ENCODE measurements at places on chromosomes 5 and 9.

DNA sequence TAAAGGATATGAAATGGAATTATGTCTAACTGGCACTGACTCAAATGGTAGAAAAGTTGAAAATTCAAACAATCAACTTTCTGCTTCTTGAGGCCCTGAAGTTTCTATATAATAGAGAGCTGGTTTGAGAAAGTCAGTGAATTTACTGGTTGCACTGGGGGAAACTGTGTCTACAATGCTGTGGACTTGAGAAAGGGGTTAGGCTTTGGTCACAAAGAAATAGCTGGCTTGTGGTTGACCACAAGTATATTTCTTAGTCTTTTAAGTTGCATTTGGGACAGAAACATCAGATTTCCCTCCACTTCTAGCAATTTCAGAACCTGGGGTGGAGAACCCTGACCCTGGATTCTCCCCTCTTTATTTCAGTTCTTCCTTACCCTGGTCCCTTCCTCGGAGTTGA is 192.6 kb upstream of the ACTBL2 start:
- DNase-seq: no peak

DNA sequence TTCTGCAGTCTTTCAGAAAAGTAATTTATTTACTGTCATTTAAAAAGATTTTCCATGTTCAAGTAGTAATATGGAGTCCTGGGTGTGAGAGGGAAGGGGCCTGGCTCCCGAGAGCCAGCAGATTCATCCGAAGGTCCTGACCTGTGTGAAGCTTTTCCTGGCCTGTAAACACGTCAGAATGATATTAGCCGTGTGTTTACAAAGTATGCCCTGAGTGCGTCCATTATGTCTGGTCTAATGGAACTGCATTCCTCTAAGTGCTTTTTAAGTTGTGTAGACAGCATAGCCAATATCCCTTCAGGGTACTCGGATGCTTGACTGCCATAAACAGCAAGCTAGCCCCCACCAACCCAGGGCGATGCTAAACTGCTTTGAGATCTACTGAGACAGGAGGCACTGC is 495.2 kb downstream of the AGTPBP1 start:
- DNase-seq: no peak

DNA sequence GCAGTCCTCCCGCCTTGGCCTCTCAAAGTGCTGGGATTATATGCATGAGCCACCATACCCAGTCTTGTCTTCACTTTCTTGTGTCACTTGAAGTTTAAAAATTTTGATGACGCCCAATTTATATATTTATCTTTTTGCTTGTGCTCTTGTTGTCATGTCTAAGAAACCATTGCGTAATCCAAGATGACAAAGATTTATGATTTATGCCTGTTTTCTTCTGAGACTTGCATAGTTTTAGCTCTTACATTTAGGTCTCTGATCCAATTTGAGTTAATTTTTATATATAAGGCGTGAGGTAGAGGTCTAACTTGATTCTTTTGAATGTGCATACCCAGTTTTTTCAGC is 18.6 kb downstream of the ANKHD1 start:
- no peak for DNase-seq

DNA sequence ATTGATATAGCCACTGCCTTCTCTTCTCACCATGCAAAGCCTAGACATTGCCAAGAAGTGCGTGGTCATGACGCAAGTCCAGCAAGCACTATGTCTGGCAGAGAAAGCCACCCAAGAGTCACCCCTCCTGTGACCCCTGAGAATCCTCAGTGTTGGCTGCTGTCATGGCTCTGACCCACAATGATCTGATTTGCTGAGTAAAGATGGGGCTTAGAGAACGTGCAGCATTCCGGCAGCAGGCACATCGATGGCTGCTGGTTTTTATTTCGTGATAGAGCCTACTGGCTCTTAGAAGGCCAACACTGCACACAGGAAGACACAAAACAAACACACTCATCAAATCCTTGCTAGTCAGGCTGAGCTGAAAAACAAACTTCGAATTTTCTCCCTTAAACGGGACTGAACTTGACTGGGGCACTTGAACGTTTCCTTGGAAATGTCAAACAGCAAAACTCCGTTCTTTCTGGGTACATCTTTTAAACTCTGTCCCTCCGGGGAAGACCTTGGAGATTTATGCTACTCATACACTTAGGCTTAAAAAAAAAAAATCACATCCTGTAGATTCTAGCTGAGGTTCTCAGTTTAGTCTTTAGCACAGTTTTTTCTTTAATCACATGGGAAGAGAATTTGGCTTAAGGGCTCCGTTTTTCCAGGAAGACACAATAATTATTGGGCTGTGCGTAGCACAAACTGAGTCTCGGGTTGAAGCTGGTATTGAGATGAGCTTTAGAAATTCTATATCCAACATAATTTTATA is 88.2 kb upstream of the BASP1 start:
- DNase-seq: no peak

- no peak for DNase-seq
Measured at GRCh38 chr9:95096807-95097206, 220.7 kb downstream of the FANCC start.

DNA sequence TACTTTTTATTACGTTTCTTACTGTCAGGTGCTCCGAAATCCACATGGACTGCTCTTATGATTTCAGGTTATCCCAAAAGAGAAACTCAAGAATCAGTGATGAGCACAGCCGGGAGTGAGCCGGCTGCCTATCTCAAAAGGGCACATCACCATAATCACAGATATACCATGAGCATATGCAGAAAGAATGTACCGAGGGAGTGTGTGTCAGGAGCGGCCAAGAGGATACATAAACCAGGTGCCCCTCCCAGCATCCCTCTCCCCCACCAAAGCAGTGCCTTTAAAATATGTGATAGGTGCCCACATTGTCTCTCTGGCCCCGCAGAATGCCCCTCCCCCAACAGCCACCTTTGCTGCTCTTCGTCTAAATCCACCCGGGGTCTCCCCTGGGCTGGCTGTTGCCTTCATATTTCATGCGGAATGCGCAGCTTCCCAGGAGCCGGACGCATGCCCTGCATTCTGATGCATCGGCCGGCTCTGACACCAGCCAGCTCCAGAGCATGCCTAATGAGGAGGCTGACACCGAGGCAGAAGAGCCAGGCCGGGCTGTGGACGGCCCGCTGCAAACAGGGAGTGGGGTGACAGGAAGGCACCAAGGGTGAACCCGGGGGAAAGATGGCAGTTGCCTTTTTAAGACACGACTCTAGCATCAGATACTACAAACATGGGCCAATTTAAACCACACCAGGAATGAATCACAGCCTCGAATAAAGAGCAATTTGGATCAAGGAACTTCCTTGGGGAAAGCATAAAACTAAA is 652.3 kb downstream of the BNC2 start:
- DNase-seq: no peak

DNA sequence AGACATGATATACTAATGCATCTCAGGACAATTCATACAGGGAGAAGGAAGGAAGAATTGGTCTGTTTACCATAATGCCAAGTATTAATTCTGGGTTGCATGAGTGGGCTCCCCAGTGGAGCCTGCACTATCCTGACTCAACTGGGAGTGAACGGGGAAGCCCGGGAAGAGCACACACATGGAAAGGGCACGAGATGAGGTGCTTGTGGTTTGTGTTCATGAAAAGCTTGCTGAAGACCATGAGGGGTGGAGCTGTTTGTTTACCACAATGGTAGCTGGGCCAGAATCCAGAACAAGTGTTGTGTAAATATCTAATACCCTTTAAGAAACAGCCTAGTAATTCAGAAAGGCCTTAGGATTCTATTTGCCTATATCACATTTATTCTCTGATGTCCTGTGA is 44.6 kb downstream of the POC5 start:
- DNase-seq: no peak

GRCh38 chr9:116312221-116312620 is 158.6 kb downstream of the PAPPA start:
- DNase-seq: no peak

GRCh38 chr5:96641368-96642280 is 20.6 kb upstream of the CAST start:
- no peak for DNase-seq

DNA sequence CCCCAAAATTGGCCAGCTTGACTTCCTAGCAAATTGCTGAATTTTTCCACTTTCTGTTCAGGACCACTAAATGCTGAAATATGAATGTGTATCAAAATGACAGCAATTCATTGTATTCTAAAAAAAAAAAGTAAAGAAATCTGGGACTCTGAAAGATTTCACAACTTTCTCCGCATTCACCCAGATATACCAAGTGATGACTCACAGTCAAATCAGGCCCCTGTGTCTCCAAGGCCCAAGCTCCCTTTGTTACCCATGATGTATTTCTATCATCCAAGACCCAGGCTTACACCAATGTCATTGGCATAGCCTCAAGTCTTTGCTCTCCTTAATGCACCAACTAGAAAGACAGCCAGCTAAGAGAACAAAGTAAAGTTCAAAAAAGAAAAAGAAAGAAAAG is 493.9 kb downstream of the NTRK2 start:
- no peak for DNase-seq

DNA sequence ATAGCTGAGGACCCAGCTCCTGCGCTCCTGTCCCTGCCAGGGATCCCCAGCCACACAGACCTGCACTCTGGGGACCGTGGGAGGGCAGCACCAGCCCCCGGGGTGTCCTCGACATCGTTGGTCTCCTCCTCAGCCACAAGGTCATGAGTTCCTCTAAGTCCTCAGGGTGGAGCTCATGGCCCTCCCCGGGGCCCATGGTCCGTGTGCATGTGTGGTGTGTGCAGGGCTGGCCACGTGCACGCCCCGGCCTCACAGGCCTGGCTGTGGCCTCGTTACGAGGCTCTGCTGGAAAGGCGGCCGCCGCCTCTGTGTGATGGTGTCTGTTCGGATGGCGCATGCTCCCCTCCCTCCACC is 16.1 kb upstream of the AJM1 start:
- no peak for DNase-seq

- no peak for DNase-seq
Measured at GRCh38 chr9:108612513-108612912, 243.3 kb downstream of the ACTL7B start.

DNA sequence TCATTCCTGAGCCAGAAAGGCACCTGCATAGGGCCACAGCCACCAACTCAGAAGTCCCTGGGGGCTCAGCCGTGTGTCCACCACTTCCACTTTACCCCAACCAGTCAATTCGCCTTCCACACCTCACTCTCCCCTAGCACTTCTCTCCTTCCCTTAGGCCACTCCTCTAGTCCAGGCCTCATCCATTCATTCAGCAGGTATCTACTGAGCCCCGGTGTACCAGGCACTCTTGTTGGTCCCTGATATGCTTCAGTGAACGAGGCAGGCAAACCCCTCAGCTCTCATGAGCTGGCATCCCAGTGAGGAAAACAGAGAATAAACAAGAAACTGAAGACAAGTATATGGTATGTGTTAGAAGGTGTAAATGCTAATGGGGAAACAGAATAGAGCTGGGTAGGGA is 28.7 kb downstream of the NDUFA8 start:
- DNase-seq: no peak

DNA sequence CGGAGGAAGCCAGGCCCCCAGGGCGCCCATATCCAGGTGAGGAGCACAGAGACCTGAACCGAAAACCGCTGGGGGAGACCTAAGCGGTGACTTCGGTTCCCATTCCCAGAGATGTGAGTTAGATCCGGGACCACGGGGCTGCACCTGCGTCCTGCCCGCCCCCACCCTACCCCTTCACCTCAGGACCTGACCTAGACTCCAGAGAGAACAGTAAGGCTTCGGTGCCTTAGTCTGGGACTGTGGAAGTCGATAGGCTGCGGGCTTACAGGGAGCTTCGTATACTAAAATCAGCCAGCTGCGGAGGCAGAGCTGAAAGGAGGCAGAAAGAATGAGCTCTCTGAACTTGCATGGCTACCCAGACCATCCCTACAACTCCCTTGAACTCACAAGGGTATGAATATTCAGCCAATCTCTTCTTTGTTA is 518 bp upstream of the FAM13B start:
- DNase-seq: no peak

DNA sequence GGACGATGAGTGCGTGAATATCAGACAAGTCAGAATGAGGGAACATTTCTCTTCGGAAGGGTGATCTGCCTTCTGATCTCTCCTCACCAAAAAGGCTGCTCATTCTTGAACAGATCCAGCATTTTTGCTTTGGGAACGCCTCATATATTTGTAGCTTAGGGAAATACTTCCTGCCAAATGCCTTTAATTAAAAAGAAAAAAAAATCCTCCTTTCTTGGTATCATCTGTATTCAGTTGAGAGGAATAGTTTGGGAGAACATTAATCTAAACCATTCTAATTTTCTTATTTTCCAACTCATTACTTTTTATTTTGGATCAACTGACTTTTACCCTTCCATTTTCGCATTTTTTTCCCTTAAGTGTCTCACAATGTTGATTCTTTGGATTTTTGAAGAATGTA is 163.4 kb downstream of the SNX18 start:
- no peak for DNase-seq

DNA sequence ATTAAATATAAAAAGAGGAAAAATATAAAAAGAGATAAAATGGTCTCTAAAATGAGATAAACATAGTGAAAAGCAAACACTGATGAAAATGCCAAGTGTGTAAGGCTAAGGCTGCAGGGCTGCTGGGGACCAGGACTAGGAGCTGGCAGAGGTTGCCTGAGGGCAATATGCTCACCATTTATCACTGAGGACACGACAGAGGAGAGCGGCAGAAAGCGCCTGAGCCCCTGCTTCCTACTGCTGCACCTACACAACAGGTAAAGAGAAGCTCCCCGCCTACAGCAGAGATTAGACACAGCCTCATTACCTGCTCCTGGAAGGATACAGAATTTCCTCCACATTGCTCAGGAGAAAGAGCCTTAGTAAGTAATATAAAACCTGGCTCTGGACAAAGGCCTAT is 70.7 kb upstream of the PPP1R2B start:
- no peak for DNase-seq

DNA sequence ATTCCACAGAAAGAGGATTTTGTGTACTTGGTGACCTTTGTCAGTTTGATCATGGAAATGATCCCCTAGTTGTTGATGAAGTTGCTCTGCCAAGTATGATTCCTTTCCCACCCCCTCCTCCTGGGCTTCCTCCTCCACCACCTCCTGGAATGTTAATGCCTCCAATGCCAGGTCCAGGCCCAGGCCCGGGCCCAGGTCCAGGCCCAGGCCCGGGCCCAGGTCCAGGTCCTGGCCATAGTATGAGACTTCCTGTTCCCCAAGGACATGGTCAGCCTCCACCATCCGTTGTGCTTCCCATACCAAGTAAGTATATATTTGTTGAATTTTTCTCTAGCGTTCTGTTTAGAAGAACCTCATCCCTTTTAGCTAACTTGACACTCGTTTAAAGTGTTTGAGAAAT is 30.0 kb downstream of the RBM27 start:
- no peak for DNase-seq

All from stimulated activated CD8-positive, alpha-beta memory T cell treated with anti-CD3 and anti-CD28 coated beads, Interleukin-2, amount 100 ng/mL, for 1 hour (primary cell).